ENCODE measurements at places on chromosomes 7 and 10.

- no peak for DNase-seq
Measured at GRCh38 chr10:32950591-32951108, 7.4 kb downstream of the ITGB1 start.

DNA sequence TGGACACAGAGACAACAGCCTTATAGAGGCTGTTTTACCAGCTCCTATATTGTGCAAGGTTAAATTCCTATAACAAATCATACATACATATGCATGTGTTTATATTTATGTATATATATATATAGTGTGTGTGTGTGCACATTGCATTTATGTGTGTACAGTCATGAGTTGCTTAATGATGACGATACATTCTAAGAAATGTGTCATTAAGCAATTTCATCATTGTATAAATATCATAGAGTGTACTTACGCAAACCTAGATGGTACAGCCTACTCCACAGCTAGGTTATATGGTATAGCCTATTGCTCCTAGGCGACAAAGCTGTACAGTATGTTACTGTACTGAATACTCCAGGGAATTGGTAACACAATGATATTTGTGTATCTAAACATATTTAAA lies 30.1 kb upstream of the TNKS2 start:
- DNase-seq = no peak

GRCh38 chr7:95200741-95201140 lies 123.6 kb downstream of the PON1 start:
- no peak for DNase-seq

DNA sequence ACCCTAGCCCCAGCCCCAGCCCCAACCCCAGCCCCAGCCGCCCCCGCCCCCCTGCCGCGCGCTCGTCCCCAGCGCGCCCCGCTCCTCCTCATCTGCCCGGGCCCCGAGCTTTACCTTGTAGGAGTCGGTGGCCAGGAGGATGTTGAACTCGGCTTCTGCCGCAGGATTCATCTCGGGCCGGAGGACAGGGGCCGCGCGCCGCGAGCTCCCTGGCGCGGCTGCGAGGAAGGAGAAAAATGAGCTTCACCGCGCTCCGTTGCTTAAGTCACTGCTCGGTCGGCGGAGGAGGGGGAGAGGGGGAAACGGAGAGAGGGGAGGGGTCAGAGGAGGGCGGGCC lies at the start of gene NAMPT:
TSS of gene NAMPT (minus strand) at position 270 of the 337 bp plus-strand sequence. CDS start at position 171, 99 bp downstream.
- no peak for DNase-seq

GRCh38 chr7:113810080-113810744 lies 108.6 kb downstream of the PPP1R3A start:
- no peak for DNase-seq

DNA sequence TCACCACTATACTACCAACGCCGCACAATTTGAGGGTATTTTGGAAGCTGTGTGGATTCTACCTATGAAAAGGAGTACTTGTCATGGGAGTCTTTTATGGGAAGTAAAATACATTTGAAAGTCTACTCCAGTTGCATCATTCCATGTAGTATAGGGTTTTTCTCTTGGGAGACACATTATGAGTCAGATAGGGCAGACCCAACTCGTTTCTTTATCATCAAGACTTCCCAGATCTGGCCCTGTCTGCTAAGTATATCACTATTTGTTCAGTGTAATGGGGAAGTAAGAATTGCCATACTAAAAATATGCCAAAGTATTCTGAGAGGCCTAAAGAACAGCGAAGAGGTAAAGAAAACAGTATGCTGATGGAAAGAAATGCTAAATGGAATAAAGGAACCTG lies 144.2 kb downstream of the SPAG6 start:
- DNase-seq = no peak

DNA sequence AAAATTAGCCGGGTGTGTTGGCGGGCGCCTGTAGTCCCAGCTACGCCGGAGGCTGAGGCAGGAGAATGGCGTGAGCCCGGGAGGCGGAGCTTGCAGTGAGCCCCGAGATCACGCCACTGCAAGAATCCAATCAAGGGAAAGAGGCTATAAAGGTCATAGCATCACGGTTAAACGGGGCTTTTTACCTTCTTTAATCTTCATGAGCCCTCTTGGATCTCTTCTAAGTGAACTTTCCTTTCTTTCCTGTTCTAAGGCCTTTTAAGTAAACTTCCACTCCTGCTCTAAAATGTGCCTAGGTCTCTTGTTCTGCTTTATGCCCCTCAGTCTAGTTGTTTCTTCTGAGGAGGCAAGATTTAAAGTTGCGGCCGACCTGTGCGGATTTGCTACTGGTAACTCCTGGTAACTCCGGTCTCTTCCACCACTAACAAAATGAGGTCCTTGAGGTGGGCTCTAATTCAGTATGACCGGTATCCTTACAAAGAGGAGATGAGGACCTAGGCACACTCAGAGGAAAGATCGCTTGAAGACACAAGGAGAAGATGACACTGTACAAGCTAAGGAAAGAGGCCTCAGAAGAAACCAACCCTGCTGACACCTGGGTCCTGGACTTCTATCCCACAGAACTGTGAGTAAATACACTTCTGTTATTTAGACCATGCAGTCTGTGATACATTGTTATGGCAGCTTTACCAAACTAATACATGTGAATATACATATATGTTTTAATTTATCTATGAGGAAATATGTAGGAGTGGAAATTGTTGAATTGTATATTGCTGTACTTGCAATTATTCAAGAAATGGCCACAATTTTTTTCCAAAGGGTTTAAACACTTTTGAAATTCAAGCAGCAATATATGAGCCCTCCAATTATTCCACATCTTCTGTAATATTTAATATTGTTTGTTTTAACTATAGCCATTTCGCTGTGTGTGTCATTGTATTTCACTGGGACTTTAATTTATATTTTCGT lies 331.5 kb upstream of the CNTNAP2 start:
- no peak for DNase-seq

DNA sequence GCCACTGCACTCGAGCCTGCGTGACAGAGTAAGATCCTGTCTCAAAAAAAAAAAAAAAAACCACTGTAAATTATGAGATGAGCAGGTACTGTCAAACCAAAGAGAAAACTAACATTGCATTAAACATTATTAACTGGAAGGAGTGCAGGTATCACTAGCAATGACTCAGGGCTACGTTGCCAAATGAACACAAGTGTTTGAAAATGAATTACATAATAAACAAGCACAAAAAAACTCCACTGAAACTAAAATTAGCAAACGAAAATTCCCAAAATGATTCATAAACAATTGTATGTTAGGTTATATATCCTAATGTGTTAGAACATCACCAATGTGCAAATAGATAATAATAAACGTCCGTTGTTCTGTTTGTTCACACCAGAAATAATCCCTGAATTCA lies 42.8 kb downstream of the NSUN6 start:
- DNase-seq = no peak
